Activated T-helper 2 cell treated with anti-CD3 and anti-CD28 coated beads, Interferon-gamma antibody, Interleukin-2, Interleukin-4, amounts not matched to agents 10 μg/mL and 5 μg/mL and 100 μg/mL, durations not matched to agents 14 hours and 24 hours and 36 hours (primary cell): ENCODE measurements at places on chromosomes 4 and X. TPM values are rescaled to one million over a fixed set of nuclear protein-coding genes. Genes with fewer than 3 reads are reported as not detected.

DNA sequence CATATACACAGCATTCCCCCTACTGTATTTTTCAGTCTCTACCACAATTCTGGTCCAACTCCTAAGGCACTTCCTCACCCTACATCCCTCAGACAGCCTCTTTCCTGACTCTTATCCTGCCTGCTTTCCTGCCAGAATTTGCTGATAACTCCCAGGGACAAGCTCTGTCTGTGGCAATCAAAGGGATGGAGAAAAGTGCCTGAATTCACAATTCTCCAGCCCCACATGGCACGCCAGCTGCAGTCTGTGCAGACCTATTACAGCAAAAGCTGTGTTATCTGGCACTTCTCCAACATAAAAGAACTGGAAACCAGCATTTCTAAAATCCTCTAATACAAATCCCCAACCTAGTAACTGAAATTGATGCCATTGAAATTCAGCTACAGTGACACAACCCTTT, 404.8 kb downstream of the KLHL13 start:
- no peak overlapping the region for H3K27ac ChIP-seq
- H3K4me3 ChIP-seq: no peak overlapping the region

Gene ZRSR2
- total RNA-seq: 18.7 and 20.3 TPM in 2 replicates

DNA sequence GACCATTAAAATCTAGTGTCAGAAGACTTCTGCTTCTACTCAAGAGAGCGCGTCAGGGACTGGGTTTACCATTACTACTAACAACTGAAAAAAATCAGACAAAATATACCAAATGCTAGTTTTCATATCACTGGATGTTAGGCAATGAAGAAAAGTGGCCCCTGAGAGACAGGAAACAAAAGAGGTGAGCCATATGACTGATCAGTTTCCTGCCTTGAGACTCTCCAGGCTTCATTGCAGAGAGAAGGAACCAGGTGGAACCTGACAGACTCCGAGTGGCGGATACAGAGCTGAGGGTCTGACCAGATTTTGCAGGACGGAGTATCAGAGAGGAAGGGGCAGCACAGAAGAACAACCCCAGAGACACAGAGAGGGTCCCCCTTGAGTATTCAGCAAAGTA, 86.3 kb downstream of the C4orf51 start:
- no peaks in the 10 kb centered on the region for H3K27me3 ChIP-seq
- H3K4me3 ChIP-seq: no peak overlapping the region
- peak overlapping the region; percentile 84 for H3K27ac ChIP-seq
- peaks cover 18% of the 10 kb centered on the region for H3K4me1 ChIP-seq

Gene GPC3
- 0.25 and 0.37 TPM in 2 replicates for total RNA-seq

DNA sequence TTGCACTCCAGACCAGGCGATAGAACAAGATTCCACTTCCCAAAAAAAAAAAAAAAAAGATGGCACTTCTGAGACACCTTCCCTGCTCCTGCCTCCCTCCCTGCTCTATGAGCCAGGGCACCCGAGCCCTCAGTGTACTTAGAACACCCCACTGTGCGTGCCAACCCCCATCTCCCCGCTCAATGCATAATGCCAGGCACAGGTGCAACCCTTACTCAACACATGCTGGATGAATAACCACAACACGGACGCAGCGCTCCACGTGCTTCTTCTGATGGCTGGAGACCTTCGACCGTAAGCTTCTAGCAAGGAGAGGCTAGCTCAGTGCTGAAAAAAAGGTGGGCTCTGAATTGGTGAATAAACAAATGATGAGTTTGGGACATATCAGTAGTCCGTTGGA, 19.9 kb upstream of the IRAK1 start:
- H3K4me1 ChIP-seq: peaks cover 18% of the 10 kb centered on the region
- peaks cover 31% of the 10 kb centered on the region for H3K36me3 ChIP-seq
- H3K4me3 ChIP-seq: no peak overlapping the region
- H3K27ac ChIP-seq: no peak overlapping the region

- DNase-seq: no peak
- peaks cover 12% of the 10 kb centered on the region for H3K27me3 ChIP-seq
- H3K4me1 ChIP-seq: no peaks in the 10 kb centered on the region
- no peak overlapping the region for H3K27ac ChIP-seq
- no peaks in the 10 kb centered on the region for H3K36me3 ChIP-seq
These were observed 43.4 kb upstream of the SMAD1 start for GRCh38 chr4:145438298-145438697.

Gene PWWP3B
- not detected in 2 replicates for total RNA-seq

Gene SCRG1
- not detected in 2 replicates for total RNA-seq

- no peak for DNase-seq
- H3K36me3 ChIP-seq: no peaks in the 10 kb centered on the region
- no peak overlapping the region for H3K27ac ChIP-seq
- H3K4me1 ChIP-seq: no peaks in the 10 kb centered on the region
These were observed 451.5 kb upstream of the FAT1 start for GRCh38 chr4:187175197-187175596.

Gene TBX22
- not detected in 2 replicates for total RNA-seq

DNA sequence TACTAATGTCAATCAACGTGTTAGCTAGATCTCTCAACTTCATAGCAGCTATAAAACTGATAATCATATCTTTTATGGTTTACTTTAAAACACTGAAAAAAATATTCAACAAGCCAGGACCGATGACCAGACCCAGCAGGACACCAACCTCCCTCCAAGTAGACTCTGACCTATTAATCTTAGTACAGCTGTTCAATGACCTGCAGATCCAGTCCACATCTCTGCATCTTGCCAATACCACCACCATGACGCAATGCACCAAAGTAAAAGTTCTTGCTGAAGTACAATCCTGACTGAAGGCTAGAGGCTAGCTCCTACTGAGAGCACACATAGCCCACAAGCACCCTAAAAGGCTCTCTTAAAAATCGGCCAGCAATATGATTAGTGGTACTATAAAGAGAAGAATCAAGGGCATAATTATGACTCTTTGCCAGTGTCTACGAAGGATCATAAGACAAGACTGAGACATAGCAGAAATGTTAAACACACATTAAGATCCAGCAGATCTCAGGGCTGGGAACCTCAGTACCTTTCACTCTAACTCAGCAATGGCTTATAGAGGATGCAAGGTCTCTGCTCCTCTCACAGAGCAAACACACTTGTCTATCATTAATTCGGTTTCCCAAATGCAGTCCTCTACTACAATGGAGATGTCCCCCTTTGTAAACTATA, 7.6 kb downstream of the MED14 start:
- no peak overlapping the region for H3K27ac ChIP-seq
- no peak for DNase-seq
- peaks cover 55% of the 10 kb centered on the region for H3K36me3 ChIP-seq
- peaks cover 49% of the 10 kb centered on the region for H3K4me1 ChIP-seq
- no peaks in the 10 kb centered on the region for H3K27me3 ChIP-seq
- H3K4me3 ChIP-seq: no peak overlapping the region

GRCh38 chrX:153967536-153968224, 3.9 kb downstream of the HCFC1 start:
- peaks cover 24% of the 10 kb centered on the region for H3K4me1 ChIP-seq
- peak overlapping the region; percentile 88 for H3K27ac ChIP-seq
- H3K4me3 ChIP-seq: peak overlapping the region; percentile 100
- DNase-seq: no peak
- H3K27me3 ChIP-seq: no peaks in the 10 kb centered on the region

DNA sequence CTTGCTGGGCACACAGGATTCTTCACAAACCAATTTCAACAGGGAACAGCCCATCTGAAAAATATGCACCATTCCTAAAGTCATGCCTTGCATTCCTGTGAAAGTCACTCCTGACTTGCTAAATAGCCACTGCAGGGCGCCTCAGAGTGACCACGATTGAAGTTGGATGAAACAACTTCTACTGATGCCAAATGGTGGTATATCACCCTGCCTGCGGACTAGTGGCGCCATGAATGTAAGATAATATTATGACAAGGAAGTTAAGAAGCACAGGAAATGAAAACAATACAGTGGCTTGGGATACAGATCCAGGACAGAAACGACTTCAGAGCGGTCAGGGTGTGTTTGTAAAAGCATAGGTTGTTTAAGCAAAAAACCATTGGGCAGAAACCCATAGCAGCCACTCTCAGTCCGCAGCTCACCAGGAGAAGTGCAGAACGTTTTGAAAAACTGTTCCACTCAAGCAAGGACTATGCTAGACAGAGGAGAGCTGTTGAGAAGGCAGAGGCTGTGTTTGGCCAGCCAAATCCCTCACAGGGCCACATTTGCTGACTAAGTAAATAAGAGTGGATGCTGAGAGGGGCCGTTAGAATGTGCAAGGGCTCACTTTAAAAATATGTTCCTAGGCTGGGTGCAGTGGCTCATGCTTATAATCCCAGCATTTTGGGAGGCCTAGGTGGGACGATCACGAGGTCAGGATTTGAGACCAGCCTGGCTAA, 250.4 kb downstream of the PTTG2 start:
- no peak overlapping the region for H3K4me3 ChIP-seq
- no peak for DNase-seq
- no peak overlapping the region for H3K27ac ChIP-seq

Gene SPANXN5
- total RNA-seq: not detected in 2 replicates

Gene LEF1
- total RNA-seq: 74.0 and 77.0 TPM in 2 replicates

DNA sequence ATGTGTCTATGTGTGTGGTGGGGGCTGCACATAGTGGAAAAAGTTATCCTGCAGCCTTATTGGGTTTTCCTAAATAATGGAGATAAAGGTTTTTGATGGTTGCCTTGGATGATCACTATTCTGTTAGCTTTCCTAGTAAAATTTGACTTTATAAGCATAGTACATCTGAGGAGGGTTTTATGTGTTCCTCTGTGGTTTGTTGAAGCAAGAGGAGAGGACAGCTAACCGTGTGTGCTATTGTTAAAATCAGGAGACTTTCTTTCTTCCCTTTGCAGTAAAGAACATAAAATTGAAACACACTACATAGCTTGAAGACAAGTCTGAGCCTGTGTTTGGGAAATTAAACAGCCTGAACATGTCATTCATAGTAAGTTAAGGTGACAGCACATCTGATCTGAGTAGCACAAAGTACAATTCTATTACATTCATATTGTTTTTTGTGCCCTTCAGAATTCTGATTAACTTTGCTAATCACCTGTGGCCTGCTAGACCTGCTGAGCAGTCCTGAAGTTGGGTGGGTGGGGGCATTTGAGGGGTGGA, 36.8 kb downstream of the C4orf51 start:
- no peaks in the 10 kb centered on the region for H3K36me3 ChIP-seq
- H3K27ac ChIP-seq: no peak overlapping the region
- H3K27me3 ChIP-seq: no peaks in the 10 kb centered on the region
- peaks cover 12% of the 10 kb centered on the region for H3K4me1 ChIP-seq
- no peak overlapping the region for H3K4me3 ChIP-seq
- DNase-seq: no peak

Gene NAA11
- total RNA-seq: not detected in 2 replicates

Gene GAB3
- total RNA-seq: 4.3 and 4.5 TPM in 2 replicates
